GM03348 (cell line): ENCODE measurements at places on chromosomes 5 and 9.

GRCh38 chr9:111985315-111985714, 88.7 kb downstream of the UGCG start:
- DNase-seq, result no peak

GRCh38 chr5:60257596-60258271, 364.2 kb upstream of the PDE4D start:
- DNase-seq, result no peak

GRCh38 chr9:73050887-73051550, 98.2 kb upstream of the ALDH1A1 start:
- DNase-seq, result no peak

GRCh38 chr5:54889826-54890225, 95.6 kb downstream of the ESM1 start:
- peak; percentile 83 for DNase-seq

DNA sequence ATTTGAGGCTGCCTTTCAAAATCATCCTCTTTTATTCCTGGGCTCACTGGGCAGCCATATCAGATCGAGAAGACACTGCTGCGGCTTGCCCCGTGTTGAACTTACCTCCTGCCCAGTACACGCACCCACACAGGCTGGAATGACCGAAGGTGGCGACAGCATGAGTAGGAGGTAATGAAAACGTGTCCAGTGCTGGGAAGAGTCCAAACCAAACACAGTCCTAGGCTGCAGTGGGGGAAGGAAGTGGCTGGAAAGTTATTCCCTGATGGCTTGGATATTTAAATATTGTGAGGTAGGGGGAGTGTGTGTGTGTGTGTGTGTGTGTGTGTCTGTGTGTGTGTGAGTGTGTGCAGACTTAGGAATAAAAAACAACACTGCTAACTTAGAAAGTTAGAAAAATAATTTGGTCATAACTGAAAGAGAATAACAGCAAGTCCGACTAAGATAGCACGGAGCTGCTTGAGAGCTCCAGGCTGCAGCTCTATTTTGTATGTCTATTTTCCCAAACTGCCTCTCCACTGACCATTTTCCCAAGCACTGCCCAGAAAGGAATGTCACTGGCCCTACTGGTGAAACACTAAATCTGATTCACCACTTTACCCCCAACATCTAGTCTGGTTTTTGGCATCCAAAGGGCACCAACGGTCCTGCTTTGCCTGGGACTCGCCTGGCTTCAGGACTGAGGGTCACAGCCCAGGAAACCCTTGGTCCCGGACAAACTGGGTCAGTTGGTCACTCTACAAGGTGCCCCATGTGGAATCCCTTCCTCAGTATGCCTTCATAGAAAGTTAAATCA, 41.2 kb downstream of the ANKH start:
- no peak for DNase-seq

GRCh38 chr5:178672630-178673029, 45.8 kb upstream of the CLK4 start:
- no peak for DNase-seq

DNA sequence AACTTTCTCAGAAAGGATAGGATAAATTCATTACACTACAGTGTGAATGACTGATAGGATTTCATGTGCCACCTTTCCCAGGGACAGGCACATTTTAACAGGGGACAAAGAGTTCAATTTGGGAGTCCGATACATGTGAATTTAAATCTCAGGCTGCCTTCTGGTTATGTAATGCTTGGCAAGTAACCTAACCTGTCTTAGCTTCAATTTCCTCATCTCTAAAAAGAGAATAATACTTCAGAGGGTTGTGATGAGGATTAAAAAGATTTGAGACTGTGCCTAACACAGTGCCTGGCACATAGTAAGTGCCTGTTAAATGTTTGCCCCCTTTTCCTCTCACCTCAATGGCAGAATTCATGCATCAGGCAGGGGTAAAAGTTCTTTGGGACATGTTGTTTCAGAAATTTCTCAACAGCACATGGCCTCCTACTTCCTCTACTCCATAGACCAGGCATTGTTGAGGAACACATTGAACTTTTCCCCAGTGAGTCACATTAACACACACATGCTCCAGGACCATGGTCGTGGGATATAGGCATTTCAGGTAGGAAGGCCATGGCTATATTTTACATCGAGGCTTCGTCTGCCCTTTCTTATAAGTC, 94.6 kb upstream of the EGFLAM start:
- DNase-seq, result no peak

DNA sequence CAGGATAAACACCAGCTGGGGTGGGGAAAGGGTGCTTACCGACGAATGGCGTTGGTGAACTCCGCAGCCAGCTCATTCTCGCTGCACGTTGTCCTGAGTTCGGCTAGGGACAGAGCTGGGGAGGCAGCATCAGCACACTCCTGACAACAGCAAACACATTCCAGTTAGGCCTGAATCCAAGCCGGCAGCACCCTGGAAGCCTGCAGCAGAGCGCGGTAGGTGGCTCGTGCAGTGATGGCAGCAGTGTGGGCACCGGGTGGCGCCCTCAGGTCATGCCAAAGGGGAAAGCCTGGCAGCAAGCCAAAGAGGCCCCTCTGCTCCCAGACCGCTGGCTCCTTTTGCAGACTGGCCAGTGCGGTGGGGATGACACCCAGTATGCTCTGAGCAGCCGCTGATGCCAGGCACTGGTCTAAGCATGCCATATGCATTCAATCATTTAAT, 66.9 kb downstream of the DCP2 start:
- peak; percentile 25 for DNase-seq

DNA sequence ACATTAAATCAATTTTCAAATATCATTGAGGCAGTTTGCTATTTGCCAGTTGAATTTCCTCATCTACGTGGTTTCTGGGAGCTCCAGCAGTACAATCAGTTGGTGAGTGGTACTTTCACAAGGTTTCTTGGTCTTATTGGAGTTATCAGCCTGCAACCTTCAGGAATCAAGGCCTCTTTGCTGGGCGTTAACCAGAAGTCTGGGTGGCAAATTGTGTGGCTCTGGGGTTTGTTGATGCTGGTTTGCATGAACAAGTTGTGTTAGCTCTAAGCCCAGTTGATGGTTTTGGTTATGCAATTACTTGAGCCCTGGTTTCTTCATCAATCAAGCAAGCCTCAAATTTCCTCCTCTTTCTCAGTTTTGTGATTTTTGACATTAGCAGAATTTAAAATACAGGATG, 152.9 kb upstream of the ANKRD55 start:
- no peak for DNase-seq

GRCh38 chr5:124285071-124285470, 461.4 kb downstream of the ZNF608 start:
- no peak for DNase-seq
